ENCODE measurements at places on chromosomes 3 and 15.

DNA sequence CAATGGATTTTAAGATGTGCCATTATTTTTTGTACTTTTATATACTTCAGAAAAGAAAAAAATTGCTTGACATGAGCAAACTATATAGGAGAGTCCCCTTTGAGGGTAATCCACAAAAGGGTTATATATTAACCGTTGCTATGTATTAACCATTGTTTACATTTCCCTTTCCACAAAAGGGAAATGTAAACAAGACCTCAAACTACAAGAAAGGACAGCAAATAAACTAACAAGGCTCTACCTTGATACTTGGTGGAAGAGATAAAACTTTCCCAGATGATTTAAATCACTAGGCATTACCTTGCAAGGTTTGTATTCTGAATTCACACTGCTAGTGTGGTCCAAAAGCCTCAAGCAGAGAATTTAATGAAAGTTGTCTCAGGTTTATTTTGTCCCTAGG is 616.3 kb upstream of the BCHE start:
- no peak for DNase-seq

DNA sequence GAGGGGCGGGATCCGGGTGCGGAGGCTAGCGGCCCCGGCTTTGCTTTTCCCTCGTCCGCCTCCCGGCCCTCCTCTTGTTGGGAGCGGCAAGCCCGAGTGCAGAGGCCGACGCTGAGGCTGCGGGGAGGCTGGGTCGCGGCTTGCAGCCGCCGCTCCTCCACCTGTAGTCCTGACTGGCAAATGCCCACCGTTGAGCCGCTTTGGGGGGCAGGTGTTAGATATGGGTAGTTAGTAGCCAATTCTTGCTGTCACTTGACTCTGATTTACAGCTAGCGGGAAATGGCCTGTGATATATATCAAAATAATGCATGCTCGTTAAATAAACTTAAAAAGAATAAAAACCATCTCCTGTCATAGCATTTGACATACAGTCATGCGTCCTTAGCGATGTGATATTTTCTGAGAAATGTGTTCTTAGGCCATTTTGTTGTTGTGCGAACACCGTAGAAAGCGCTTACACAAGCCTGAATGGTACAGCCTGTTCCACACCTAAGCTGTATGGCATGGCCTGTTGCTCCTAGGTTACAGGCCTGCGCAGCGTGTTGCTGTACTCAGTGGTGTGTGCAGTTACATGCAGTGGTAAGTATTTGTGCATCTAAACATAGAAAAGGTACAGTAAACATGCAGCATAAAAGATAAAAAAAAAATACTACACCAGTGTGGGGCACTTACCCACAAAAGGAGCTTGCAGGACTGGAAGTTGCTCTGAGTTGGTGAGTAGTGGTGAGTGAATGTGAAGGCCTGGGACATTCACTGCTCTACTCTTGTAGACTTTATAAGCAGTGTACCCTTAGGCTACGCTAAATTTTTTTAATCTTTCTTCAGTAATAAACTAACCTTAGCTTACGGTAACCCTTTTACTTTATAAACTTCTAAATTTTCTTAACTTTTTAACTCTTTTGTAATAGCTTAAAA is 873 bp downstream of the CAPN7 start:
- peak; percentile 55 for DNase-seq

DNA sequence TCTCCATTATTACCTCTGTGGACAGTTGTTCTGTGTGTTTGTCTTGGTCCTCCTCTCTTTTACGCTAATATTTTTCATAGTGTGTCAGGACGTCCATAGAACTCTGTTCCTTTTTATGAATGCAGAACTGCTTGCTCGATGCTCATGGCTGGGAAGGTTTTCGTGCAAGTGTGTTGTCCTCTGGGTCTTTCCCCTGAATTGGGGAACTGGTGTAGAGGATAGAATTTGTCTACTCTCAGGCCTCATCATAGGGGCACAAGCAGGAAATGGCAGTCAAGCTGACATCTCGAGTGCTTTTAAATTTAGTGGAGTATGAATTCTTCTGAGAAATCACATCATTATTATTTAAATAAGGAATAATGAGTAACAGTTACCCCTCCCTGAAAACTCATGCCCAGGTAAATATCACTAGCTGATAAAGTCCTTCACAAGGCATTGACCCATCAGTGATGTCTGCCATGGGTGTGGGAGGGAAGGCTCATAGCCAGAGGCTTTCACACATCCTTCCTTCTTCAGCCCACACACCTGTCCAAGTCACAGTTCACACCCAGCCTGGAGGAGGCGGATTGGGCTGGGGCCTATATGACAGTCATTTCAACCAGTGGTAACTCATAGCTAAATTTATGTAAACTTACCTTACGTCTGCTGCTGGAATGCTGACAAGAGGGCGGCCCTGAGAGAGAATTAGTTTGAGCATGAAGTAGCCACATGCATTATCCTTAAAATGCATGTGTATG is 226.1 kb downstream of the PLCL2 start:
- DNase-seq, result no peak

GRCh38 chr3:52609316-52609815 is 73.0 kb downstream of the UQCC5 start:
- DNase-seq, result peak; percentile 32

- no peak for DNase-seq
Observed at GRCh38 chr15:99474909-99475753, 90.7 kb upstream of the MEF2A start.

DNA sequence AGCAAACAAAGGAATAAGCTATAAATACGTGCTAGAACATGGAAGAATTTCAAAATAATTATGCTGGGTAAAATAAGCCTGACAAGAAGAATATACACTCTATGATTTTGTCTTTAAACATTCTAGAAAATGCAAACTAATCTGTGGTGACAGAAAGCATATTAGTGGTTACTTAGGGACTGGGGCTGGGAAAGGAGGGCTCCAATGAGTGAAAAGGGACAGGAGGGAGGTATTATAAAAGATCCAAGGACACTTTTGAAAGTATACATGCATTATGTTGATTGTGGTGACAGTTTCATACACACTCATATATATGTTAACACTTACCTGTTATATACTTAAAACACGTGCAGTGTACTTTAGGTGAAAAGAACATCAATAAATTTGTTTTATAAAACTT is 23.0 kb downstream of the MYH15 start:
- no peak for DNase-seq

DNA sequence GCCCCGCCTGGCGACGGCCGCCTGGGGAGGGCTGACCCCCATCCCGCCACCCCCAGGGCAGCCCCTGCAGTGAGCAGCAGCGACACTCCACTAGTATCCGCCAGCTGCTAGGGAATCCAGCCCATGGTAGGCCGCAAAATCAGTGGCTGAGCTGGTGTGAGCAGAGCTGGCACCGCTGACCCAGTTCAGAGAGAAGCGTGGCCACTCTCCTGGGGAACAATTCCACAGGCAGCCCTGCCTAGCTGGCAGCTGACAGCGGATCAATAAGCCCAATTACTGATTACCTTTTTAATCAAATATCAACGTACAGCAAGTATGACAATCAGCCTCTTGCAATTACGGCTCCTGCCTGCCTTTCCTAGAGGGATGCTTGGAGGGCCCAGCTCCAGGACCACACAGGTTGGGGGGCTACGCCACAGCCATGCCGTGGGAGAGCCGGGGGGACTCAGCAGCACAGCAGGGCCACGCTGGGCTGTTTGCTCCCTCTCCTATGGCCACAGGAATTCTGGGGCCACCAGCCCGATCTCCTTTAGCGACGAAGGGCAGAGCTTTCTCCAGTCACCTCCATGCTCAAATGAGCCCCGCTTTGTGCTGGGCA is 13.9 kb downstream of the DNAJB8 start:
- DNase-seq, result no peak

DNA sequence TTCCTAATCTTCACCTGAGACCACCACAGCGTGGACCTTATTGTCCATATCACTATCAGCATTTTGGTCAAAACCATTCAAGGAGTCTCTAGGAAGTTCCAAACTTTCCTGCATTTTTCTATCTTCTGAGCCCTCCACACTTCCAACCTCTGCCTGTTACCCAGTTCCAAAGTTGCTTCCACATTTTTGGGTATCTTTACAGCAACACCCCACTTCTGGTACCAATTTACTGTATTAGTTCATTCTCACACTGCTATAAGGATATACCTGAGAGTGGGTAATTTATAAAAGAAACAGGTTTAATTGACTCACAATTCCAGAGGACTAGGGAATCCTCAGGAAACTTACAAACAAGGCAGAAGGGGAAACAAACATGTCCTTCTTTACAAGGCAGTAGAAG is 103.3 kb upstream of the CBLB start:
- no peak for DNase-seq

GRCh38 chr3:117263270-117263669 is 553.7 kb downstream of the TUSC7 start:
- no peak for DNase-seq

DNA sequence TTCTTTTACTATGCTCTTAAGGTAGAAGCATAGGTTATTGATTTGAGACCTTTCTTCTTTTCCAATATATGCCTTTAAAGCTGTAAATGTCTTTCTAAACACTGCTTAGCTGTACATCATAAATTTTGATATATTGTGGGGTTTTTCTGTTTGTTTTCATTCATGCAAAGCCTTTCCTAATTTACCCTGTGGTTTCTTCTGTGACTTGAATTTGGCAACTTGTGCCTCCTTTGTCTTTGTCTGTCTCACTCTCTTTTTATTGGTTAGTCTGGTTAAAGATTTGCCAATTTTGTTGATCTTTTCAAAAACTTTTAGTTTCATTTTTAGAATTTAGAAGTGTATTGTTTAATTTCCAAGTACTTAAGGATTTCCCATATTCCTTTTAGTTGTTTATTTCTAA is 343.1 kb downstream of the OXSM start:
- DNase-seq, result no peak

DNA sequence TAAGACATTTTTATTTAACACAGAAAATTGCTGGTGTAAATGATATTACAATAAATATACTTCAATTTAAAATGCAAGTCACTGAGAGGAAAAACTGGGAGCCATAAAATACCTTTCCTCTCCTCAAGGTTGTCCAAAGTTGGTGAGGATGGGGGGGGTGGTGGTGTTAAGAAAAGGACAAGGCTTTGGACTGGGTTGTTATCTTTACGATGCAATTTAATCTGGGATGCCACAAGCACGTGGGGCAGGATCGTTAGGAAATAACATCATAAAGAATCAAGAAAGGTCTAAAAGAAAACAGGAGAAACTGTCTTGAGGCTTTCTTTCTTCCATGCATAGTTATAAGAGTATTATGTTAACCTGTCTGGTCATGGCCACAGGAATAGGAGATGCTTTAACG is 66.9 kb downstream of the NMNAT3 start:
- no peak for DNase-seq

- no peak for DNase-seq
Observed at GRCh38 chr3:43022121-43022520, 43.0 kb downstream of the GASK1A start.

GRCh38 chr15:85691350-85692240 is 103.1 kb downstream of the KLHL25 start:
- DNase-seq, result no peak
